ENCODE measurements at places on chromosomes 6 and 20.

DNA sequence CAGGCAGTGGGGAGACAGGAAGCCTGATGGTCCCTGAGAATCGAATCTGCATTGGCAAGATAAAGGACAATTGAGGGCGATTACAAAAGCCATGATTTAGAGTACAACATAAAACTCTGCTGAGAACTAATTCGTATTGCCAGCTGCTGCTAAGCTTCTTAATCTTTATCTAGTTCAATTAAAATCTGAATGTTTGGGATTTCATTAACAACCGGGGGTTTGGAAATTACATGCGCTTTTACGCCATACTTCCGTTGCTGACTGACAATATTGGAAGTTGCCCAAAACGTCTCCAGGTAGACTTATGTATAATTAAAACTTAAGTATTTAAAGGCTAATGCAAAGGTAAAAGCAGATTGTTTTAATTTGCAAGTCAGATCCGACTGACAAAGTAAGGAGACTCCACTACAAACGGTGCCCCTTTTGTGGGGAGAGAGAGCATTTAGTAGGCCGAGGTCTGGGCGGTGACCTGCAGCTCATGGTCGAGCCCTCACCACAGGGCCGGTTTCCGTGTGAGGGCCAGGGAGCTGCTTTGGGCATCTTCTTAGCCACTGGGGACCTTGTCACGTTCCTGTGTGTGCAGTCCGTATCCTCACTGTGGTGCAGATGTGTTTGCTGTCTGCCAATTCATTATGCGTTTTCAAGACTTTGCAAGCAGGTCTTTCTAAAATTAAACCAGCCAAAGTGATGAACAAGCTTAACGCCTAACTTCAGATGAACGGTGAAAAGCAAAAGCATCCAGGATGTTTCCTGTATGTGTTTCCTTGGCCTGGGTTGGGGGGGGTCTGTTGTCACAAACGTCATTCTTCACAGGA is 49.9 kb downstream of the CDH4 start:
- DNase-seq, result no peak

- no peak for DNase-seq
These were observed 46.0 kb downstream of the TFEB start for GRCh38 chr6:41689171-41690008.

DNA sequence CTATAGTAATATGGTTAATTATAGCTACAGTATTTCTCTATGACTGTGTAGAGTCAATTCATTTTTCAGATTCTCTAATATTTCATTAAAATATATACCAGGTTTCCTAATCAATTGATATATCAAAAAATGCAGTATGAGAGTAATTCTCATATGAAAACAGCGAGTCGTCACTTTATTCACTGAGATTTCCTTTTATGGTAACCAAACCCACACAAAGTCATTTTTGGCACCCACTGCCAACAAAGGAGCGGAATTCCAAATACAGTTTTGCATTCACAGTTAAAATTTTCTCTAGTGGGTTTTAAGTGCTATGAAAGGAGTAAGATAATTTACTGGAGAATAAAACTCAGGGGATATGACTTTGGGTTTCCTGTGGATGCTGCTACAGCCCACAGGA is 163.8 kb downstream of the HIVEP2 start:
- no peak for DNase-seq

DNA sequence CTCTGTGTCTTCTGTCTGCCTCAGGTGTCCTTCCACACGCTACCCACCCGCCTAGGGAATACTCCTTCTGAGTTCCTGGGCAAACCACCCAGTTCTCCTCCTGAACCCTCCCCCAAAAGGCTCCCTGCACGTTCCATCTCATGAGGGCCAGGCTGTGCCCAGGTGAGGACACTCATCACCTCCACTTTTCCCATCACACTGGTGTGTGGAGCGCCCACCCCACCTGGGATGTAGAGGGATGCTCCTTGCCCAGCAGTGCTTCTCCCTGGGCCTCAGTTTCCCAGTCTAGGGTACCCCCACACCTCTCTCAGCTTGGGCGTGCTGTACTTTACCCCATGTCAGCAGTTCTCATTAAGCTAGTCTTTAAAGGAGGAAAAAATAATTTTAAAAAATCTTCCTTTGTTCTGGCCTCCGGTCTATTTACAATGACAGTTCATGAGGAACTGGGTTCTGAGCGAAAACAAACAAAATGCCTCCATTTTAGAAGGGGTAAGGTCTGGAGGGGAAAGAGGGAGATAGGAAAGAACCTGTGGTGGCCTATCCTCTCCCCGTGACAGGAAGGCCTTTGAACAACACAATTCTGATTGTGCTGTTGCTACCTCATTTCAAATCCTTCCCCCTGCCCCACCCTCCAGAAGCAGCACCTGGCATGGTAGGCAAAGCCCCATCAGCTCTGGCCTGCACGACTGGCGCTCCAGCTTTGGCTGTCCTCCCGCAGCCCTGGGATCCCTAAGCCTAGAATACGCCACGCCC is 1.7 kb upstream of the C20orf203 start:
- no peak for DNase-seq

- no peak for DNase-seq
These were observed 2.9 kb downstream of the TFAP2B start for GRCh38 chr6:50821441-50822077.

GRCh38 chr6:34237316-34237721 is 646 bp downstream of the HMGA1 start:
- peak; percentile 41 for DNase-seq
